Kidney tubule cell (primary cell): ENCODE measurements at places on chromosomes 5 and 9.

- peak; percentile 100 for DNase-seq
Measured at GRCh38 chr9:81389569-81389993, 299.8 kb downstream of the TLE1 start.

DNA sequence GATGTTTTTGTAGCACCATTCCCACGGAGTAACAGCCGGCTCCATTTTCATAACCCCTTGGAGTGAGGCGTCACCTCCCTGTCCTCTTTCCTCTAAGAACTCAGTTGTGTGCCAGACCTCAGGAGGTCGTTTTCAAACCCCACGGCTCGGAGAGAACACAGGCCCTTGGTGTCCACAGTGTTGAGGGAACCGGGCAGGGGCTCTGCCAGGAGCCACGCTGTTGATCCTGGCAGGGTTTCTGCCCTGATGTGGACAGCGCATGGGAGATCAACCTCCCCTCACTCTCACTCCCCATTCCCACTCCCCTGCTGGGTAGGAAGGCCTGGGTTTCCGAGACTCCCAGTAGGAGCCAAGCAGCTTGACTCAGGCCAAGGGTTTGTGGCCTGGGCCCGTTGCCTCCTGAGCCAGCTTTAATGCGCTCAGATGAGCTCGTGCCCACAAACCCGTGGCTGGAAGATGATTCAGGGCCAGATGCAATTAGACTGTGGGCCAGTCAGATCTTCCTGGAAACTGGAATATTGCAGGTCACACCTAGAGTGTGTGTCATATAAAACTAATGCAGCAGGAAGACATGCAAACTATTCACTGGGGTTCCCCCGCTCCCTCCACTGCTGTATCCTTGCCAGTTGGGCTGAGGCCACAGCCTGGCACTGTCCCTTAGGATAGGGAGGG, 133.4 kb downstream of the SLC12A2 start:
- peak; percentile 97 for DNase-seq

DNA sequence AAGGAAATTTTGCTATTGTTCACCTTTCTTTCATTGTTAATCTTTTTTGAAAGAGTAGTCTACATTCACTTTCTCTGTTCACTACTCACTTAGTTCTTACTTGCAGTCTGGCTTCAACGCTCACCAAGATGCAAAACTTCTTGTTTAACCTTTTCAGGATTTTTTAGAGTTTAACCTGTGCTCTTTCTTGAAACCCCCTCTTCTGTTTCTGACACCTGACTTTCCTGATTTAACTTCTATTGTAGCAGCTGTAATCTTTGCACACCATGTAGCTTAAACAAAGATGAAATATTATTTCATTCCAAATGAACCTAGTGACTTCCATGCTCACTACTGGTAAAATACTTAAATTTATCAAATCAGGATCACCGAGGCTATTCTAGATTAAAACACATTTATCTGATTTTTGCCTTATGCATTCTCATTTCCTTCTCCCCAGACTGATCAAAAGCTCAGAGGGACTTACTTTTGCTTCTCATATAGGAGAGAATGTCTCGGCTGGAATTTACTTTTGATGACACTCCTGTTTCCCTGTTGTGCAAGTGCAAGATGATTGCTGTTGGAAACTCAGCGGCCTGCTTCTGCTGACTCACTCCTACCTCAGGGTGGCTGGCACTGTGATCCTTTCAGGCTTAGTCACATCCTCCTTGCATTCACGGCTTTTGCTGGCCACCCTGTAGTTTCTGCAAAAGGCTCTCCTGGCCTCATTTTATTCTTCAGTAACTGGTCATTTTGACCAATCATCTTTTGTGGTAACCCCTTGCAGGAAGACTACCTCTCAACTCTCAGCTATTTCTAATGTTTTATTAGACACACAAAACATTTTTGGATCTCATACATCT, 109.3 kb upstream of the IFNE start:
- peak; percentile 99 for DNase-seq

DNA sequence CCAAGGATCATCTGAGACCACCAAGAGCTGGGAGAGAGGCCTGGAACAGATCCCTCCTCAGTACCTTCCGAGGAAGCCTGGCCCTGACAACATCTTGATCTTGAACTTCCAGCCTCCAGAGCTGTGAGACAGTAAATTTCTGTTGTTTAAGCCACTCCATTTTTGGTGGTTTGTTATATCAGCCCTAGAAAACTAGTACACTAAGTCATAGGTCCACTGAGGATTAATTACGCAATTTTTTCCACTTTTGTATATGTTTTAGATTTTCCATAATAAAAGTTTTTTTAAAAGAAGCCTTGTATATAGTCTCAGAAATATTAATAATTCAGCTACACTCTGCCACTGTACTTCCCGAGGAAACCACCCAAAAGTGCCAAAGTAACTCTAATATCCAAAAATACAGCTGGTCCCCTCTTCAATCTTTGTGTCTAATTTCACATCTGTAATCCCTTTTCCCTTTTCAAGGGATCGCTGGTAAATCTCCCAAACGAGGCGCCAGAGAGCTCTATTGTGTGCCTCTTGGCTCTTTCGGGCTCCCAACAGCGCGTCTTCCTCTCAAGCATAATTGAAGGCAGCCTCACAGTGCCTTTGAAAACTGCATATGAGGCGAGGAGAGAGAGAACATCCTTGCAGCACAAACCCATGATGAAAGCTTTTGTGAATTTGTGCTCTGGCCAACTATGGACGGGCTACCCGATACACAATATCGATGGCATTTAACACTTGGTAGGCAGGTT, 32.7 kb downstream of the PRUNE2 start:
- no peak for DNase-seq

DNA sequence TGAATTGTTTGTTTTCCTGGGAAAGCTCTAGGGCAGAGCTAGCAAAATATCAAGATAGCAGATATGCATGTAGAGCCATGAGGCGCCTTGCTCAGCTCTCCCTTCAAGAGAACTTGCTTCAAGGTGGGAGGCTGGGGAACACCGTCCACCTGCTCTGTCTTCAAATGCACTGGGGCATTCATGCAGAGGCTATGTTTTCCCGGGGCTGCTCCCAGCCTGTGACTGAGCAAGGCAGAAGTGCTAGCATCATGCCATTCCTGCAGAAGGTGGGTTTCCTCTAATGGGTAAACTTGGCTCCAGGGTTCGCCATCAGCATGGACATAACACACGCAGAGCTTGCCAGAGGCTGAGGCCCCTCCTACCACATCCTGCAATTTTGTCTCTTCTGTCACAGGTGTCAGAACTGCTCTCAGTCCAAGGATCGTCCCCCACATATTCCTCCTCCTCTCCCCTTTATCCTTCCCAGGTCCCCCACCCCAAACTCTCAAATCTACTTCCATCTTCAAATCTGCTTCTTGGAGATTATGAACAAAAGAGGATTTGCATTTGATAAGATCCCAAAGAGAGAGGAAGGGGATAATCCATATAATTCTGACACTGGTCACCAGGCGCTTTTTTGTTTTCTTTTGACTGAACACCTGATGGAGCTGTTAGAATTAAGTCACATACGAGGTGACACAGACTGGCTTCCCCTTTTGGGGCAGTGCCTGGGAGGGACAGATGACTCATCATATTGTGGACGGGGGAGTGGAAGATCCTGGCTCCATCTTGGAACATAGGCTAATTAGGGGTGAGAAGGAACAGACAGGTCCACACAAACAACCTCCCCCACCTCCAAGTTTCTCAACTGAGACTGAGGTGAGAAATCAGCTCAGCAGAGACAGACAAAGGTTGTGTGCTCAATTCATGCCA, 85.0 kb upstream of the TAF11L2 start:
- no peak for DNase-seq

DNA sequence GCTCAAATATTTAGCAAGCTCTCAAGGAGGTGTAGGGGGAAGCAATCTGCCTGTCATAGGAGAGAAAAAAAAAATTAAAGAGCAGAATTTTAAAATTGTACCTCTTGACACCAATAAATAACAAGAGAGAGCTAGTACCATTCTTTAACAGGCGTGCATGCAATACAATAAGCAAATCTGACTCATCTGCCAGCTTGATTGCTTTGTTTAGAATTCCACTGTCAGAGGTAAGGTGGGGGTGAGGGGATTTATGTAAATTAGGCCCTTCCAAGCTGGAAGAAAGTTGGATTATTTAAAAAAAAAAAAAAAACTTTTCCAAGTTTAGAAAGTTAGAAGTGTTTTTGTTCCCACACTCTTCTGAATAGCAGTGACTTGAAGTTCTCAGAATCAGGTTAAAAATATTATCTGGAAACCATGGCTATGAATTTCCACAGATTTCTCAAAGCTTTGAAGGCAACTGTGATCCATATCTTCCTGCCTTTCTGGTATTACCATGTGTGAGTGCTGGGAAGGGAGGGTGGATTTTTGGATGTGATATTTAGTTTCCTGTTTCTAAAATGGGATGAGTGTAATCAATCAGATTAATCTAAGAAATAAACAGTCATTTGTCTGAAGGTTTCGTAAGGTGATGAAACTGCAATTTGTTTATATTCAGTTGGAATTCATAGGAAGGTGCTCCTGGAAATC, 477.5 kb downstream of the TLE4 start:
- DNase-seq: no peak

GRCh38 chr5:73303148-73304079, 130.4 kb downstream of the TMEM174 start:
- DNase-seq: no peak

- DNase-seq: no peak
Measured at GRCh38 chr5:174624733-174625522, 99.5 kb upstream of the MSX2 start.

DNA sequence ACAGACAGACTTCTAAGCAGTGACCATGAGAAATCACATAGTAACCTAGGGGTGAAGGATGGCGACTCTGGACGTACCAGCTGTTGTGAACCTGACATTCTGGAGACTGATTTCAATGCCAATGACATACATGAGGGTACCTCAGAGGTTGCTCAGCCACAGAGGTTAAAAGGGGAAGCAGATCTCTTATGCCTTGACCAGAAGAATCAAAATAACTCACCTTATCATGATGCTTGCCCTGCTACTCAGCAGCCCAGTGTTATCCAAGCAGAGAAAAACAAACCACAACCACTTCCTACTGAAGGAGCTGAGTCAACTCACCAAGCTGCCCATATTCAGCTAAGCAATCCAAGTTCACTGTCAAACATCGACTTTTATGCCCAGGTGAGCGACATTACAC, 38.0 kb upstream of the CCDC152 start:
- DNase-seq: peak; percentile 92

DNA sequence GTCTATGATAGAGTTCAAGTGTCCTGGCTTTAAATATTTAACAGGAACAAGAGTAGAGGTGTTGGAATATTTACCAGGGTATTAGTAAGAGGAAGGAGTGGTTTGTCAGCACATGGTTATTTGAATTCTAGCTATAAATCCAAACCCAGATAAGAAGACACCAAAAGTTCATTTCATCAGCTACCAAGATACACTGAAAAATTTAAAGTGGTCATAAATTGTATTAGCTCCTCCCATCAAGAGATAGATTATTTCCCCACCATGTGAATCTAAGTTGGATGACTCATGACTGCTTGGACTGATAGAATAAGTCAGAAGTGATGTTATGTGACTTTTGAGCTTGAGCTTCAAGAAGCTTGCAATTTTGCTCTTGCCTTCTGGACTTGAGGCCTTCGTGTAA, 72.1 kb upstream of the GRAMD2B start:
- peak; percentile 68 for DNase-seq

- DNase-seq: peak; percentile 89
Measured at GRCh38 chr5:142597546-142598337, 88.1 kb downstream of the FGF1 start.

GRCh38 chr5:55919625-55920024, 68.5 kb downstream of the IL31RA start:
- peak; percentile 20 for DNase-seq

GRCh38 chr9:133148199-133149129, 15.2 kb downstream of the GBGT1 start:
- peak; percentile 60 for DNase-seq

GRCh38 chr9:124260769-124261603, 3.2 kb downstream of the NEK6 start:
- DNase-seq: peak; percentile 83

- DNase-seq: no peak
Measured at GRCh38 chr9:22922222-22922621, 475.6 kb downstream of the DMRTA1 start.

DNA sequence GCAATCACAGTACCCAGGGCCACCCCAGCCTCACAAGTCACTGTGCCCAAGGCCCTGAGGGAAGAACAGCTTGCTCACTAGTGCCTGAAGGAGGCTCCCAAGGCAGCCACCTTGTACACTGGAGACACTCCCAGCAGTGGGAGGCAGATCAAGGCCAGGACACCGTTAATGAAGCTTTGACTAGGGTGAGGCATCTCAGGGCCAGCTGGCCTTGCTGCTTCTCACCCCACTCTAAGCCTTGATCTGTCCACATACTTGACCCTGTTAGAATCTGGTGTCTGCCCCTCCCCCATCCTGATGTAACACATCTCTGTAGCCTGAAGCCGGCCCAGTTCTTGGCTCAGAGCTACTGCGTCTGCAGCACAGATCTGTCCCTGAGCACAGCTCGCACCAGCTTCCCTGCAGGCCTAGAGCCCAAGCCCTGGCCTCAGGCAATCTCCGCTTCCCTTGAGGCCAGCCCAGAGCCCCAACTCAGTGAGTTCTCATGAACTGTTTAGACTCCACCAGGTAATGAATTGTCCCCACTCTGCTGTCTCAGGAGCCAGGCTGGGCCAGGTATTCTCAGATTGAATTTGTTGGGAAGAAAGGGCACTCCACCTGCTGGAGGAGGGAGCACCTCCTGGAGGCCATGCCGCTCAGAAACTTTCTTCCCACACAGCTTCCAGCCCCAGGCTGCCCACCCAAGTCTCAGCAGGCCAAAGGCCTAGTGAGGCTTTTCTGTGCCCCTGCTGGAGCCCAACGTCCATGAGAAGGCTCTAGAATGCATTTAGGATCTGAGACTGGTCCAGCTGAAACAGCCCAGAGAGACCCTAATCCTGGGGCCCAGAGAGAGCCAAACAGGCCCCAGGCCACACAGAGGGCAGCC, 13.4 kb upstream of the JADE2 start:
- DNase-seq: peak; percentile 73

GRCh38 chr5:54446379-54446732, 9.1 kb upstream of the HSPB3 start:
- DNase-seq: no peak

DNA sequence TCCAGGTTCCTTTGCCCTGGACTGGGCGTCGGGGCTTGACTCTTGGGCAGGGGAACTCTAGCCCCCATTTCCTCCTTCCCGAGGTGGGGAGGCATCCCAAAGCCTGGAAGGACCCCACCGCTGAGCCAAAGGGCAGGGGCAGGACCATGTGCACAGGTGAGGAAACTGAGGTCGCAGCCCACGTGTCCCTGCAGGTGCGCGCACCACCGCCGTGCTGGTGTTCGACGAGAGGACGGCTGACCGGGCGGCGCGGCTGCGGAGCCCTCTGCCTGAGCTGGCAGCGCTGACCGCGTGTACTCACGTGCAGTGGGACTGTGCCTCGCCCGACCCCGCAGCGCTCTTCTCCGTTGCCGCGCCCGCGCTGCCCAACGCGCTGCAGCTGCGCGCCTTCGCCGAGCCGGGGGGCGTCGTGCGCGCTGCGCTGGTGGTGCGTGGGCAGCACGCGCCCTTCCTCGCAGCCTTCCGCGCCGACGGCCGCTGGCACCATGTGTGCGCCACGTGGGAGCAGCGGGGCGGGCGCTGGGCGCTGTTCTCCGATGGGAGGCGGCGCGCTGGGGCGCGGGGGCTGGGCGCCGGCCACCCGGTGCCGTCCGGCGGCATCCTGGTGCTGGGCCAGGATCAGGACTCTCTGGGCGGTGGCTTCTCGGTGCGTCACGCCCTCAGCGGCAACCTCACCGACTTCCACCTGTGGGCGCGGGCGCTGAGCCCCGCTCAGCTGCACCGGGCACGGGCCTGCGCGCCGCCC, 2.8 kb downstream of the ADGRD2 start:
- no peak for DNase-seq

GRCh38 chr9:88052321-88052965, 78.1 kb upstream of the CDK20 start:
- DNase-seq: no peak
